ENCODE measurements at places on chromosomes 11 and 22.

- DNase-seq, result no peak
Measured at GRCh38 chr11:13016415-13016814, 7.3 kb downstream of the RASSF10 start.

DNA sequence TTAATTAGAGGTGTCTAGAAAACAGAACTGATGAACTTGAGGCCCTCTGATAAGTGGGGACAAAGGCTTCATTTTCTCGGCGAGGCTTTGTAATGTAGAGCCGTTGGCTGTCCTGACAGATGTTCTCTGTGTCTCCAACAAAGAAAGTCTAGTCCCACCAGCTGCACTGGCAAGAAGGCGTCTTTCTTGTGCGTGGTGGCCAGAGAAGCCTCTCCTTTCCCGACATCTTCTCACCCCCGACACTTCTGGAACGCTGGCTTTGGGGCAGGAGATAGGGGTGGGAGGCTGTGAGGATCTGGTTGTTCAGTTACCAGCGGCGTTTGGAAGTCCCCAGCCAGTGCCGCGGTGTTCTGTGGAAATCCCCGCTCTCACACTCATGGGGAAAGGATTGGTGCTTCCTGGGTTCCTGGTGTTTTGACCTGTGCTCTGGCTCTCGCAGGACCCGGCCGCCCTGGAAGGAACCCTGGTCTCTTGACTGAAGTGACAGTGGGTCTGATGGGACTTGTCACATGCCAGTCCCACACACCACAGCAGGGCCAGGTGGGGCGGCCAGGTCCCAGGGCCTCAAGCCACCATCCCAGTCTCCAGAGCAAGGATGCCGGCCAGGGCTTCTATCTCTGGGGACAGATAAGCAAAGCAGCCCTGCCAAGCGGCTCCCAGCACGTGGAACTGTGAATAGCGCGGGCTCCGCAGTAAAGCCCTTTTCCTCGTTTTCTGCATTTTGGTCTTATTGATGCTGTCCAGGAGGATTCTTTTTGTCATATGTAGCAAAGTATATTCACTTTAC is 23.2 kb downstream of the FADS2 start:
- DNase-seq, result no peak

DNA sequence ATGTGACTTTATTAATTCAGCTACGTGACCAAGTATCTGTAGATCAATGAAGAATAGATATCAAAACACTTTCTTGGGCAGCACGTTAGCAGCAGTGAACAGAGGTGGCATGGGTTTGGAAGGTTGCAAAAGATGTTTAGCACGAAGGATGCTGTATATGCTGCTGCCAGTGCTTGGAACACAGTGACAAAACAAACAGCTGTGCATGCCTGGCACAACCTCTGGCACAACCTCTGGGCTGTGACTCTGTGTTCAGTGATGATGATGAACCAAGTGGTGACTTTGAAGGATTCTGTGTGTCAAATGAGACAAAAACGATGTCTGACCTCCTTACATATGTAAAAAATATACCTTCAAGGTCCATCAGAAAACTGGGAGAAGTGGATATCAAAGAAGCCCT is 104.7 kb downstream of the TBC1D22A start:
- no peak for DNase-seq

- no peak for DNase-seq
Measured at GRCh38 chr22:31244046-31244942, 32.2 kb downstream of the LIMK2 start.

Measured in stimulated activated CD8-positive, alpha-beta memory T cell treated with anti-CD3 and anti-CD28 coated beads, Interleukin-15, amount 100 ng/mL, for 1 hour (primary cell).